Esophagus muscularis mucosa (tissue), 4 donors: ENCODE measurements at places on chromosomes 6 and 20. TPM values are rescaled to one million over a fixed set of nuclear protein-coding genes. Genes with fewer than 3 reads are reported as not detected.

The RIPOR2 gene
- 14.4 TPM for total RNA-seq

The CASS4 gene
- total RNA-seq = 3.1 TPM

The GLP1R gene
- not detected for total RNA-seq

The FOXC1 gene
- 15.4 TPM for total RNA-seq

The ZMYND8 gene
- 44.6 TPM for total RNA-seq

The OOEP gene
- not detected for total RNA-seq

The DEFB124 gene
- not detected for total RNA-seq

The NUP43 gene
- total RNA-seq = 11.9 TPM

The OPRM1 gene
- 1.2 TPM for total RNA-seq

The GSTA1 gene
- not detected for total RNA-seq

The C6orf118 gene
- not detected for total RNA-seq

The SLC22A16 gene
- total RNA-seq = 0.50 TPM

- no peak for DNase-seq
Observed at GRCh38 chr20:36684747-36685146, 38.8 kb upstream of the SLA2 start.

GRCh38 chr6:137811121-137811915, 55.7 kb upstream of the TNFAIP3 start:
- no peak for DNase-seq

GRCh38 chr6:116417661-116418060, 43.5 kb upstream of the CALHM6 start:
- DNase-seq = no peak

DNA sequence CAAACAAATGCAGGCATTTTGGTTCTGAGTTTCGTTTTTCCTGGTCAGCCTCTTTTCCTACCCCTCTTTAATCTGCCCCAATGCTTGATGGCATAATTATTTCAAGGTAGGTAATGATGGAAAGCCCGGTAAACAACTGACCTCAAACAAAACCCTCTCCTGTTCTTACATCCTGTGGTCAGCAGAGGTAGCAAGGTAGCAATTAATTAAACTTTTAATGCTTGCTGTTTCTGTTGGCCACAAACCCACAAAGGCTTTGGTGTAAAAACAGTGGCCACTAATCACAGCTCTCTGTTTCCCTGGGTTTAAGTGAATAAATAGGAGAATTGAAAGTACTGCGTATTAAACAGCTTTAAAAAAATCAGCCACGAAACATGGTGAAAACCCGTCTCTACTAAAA, 261.5 kb upstream of the SOX4 start:
- DNase-seq = no peak

DNA sequence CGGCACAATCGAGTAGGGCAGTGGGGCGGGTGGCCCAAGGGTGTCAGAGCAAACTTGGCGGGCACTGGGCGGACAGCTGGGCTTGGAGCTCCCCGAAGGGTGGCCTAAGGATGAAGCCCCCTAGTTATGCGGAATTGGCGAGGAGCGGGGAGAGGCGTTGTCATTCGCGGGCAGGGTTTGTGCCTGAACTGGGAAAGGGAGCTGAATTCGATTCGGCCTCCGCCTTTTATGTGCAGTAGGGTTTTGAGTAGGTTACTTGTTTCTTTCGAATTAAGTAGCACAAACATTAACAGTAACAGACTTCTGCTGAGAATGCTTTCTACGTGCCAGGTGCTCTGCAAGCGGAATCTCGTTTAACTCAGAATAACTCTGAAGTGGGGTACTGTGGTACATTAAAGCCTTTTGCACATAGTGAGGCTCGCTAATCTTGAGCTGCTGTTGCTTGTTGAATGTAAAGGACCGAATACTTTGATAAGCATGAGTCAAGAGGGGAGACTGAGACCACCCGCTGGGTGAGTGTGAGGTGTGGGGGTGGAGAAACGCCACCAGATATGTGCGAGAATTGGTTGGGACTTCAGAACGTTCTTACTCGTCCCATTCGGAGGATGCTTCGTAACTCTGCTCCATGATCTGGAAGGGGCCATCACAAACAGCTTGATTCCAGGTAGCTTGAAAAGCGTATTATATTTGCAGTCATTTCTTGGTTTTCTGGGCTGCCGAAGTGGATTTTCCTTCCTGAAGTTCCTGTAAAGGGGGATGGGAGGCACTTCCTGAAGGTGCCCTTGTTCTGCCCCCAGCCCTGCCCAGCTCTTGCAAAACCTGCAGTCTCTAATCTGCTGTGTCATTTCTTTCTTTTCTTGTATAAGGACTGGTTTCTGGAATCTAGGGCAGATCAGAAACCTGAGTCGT, 833 bp downstream of the RAB5IF start:
- no peak for DNase-seq

- DNase-seq = no peak
Observed at GRCh38 chr6:37866590-37867507, 47.3 kb downstream of the ZFAND3 start.

DNA sequence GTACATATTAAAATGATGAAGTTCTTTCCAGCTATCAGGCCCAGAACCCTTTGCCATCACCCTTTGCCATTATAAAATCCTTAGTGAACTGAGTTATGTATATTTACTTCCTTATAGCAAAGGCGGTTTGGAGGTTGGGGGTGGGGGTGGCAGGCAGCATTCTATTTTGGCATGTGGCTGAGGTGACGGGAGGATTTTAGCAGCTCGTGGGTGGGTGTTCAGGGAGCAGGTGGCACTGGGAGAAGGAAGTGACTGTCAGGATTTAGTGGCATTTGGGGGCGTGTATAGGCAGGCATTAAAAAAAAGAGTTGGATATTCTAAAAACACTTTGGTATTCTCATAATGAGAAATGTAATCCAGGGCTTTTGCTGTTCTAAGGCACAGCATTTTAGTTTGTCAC, 150.7 kb downstream of the RIMS1 start:
- DNase-seq = no peak

- no peak for DNase-seq
Observed at GRCh38 chr6:100185615-100186014, 191.6 kb upstream of the MCHR2 start.

DNA sequence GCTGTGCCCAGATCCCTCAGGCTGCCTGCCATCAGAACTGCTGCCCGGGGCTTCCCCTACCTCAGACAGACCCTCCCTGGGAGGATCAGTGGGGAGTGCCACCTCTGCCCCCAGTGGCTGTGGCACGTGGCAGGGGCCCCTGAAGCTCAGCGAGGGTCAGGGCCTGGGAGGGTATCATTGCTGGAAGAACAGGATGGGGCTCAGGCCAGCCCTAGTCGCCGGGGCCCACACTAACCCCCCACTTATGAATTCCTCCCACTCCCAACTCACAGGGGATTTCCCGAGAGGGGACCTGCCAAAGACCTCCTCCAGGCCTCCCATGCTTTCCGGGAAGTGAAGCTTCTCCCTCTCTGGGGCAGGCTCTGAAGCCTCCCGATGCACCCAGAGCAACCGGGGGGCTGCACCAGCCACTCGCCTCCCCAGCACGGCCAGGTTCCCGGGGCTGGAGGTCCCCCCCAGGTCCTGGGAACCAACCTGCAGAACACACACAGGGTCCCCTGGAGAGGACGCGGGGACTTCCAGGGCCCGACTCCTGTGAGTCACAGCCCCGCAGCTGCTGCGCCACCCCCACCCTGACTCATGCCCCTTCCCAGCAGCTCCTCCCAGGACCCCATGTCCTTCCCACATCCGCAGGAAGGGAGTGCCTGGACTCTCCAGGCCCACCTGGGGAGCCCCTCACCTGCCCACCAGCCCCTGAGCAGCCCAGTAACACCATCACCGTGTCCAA, 2.5 kb downstream of the TNFRSF6B start:
- DNase-seq = no peak

GRCh38 chr6:147201885-147202515, 2.2 kb upstream of the STXBP5 start:
- DNase-seq = no peak

GRCh38 chr20:34544109-34544796, 14.3 kb upstream of the MAP1LC3A start:
- DNase-seq = no peak

- DNase-seq = no peak
Observed at GRCh38 chr6:33670971-33671743, 40.3 kb downstream of the UQCC2 start.

GRCh38 chr6:164151161-164152120, 736.9 kb downstream of the QKI start:
- no peak for DNase-seq

- DNase-seq = no peak
Observed at GRCh38 chr20:44649126-44649525, 2.4 kb downstream of the ADA start.

DNA sequence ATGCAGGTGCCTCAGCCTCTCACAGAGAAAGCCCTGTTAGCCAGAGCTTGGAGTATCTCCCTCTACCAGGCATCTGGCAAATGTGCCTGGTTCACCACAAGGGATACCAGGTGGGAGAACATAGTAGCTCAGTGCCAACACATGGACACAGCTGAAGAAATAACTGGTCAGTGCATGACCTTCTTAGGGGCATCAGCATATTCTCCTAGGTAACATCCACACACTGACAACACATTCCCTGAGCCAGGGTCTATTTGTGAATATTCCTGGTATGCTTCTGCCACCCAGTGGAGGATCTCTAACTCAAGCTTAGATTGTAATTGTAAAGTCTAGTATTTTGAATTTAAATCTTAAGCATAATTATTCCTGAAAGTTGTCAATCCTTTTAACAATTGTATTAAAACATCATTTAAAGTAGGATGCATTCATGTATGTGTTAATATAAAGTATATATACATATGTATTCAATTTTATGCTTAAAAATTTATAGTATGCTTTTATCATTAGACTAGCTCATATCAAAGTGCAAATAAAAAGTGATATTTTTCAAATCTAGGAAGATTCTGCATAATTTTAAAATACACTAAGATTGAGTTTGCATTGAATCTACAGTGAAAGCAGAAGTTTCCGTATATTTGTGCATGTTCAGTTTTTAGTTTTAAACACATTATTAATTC, 45.3 kb upstream of the COL21A1 start:
- DNase-seq = no peak

GRCh38 chr6:112284603-112285002, 30.2 kb upstream of the LAMA4 start:
- no peak for DNase-seq

- DNase-seq = no peak
Observed at GRCh38 chr20:53578492-53579222, 15.0 kb downstream of the ZNF217 start.

DNA sequence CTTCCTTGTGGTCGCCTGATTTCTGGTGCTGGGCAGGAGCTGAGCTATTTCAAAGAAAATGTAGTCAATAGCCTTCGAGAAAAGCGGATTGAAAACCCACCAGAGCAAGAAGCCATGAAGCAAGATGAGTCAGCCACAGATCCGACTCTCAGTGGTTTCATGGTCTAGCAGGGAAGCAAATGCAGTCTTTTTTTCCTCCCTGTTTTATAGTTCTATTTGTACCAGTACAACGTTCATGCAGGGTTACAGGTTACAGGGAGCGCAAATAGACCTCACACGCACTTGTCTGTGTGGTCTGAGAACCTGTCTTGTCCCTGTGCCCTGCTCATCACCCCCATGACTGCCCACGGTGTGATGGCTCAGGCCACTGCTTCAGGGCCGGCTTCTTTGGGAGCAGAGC, 309.8 kb upstream of the SUPT3H start:
- no peak for DNase-seq

DNA sequence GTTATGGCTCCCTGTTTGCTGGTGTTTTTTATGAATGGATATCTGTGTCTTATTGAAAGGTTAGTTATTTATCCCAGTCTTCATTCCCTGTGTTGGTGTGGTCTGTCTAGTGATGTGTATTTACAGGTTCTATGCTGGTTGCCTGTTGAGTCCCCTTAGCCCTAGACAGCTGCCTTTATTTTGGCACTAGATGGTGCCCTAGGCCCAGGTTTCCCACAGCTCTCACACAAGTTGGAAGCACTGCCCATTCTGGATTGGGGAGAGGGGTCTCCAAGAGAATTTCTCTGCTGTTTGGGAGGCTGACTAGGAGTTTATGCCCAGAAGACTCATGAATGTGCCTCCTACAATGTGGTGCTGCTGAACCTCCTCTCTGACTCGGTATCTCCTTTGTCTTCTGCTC, 12.4 kb downstream of the GRM1 start:
- DNase-seq = no peak

GRCh38 chr6:146909886-146910285, 294.3 kb upstream of the STXBP5 start:
- DNase-seq = no peak

DNA sequence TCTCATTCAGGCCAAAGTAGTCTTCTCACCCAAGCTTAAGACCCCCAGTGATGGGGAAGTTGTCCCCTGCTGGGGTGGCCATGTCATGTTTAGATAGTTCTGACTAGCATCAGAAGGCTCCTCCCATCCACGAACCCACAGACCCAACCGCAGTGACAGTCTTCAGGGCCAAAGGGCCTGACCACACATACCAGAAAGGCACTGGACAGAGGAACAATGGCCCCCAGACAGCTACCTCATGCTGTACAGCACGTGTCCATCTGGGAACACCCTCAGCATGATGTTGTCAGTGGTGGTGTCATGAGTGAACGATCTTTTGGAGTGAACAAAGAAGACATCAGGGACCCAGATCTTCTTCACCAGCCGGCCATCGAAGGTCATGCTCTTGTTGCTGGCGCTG, 46.3 kb downstream of the GABRR2 start:
- no peak for DNase-seq

GRCh38 chr20:49384437-49385434, 97.7 kb downstream of the KCNB1 start:
- DNase-seq = no peak

DNA sequence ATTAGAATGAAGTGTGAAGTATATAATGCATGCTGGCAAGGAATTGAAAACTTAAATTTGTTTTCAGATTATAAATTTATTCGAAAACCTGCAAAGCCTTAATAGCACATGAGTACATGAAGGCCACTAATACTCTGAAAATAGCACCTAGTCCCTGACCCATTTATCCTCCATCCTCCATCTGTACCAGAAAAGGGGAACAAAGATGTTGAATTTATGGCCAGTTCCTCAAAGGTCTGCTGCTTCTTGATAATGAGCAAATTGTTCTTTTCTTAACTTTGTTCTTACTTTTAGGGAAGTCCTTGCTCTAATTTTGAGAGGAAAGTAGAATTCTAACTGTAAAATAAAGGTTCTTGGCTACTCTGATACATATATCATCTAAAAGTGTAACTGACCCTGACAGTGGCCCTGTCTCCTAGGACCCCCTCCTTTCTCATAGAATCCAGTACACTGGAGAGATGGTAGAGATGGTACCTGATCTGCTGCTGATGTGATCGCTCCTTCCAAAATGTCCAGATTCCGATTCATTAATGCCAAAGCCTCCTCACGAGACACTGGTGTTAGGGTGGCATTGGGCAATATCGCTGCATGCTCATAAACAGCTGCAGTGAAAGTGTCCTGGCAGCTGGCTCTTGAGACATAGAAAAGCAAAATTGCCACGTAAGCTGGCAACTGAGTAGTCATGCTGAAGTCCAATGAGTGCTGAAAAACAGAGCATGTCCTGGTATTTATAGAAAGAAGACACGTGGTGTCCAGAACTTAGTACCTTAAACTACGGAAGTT, at the start of gene VNN1:
Gene VNN1 (minus strand): TSS at position 704 of the 783 bp plus-strand sequence. CDS start 20 bp downstream, at position 684.
- no peak for DNase-seq
